ENCODE measurements at places on chromosomes 16 and 17.

DNA sequence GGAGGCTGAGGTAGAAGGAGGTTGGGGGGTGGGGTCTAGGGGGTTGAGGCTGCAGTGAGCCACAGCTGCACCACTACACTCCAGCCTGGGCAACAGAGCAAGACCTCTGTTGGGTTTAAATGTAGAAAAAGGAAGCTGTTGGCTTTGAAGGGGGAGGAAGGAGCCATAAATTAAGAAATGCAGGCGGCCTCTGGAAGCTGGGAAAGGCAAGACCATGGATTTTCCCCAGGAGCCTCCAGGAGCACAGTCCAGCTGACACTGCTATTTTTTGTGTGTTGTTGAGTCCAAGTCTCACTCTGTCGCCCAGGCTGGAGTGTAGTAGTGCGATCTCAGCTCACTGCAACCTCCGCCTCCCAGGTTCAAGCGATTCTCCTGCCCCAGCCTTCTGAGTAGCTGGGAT, 15.9 kb downstream of the LITAF start:
- no peak for DNase-seq

- no peak for DNase-seq
These were observed 251.8 kb downstream of the MAF start for GRCh38 chr16:79348521-79349306.

DNA sequence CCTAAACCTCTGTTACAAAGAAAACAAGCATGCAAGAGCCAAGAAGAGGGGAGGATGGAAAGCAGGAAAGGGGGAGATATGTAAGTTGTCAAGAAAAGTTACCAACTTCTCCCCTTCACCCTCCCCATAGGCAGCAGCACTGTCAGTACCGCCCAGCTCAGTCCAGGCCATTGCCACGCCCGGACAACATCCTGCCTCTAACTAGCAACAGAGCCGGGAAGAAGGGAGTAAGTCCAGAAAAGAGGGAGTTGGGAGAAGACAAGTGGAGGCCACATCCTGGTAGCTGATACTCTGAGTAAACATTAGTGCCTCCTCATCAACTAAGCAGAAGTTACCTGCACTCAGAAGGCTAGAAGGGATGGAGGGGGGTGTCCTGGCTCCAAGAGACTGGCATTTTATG, 113.6 kb downstream of the SMG6 start:
- DNase-seq, result no peak

DNA sequence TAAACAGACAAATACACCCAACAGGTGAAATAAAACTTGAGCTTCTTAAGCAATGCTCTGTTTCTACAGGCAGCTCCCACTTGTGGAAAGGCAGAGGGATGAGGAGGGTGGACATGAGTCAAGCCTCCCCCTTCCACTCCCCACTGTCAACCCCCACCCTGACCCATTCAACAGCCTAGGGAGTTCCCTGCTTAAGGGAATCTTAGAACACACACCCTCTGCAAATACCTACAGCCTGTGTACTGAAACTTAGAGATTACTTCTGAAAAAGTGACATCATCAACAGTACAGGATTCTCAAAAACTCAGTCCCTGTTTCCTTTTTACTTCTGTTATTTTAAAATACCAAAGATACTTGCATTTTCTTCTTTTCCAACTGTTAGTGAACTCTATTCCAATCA, 345.4 kb downstream of the SOX9 start:
- no peak for DNase-seq

- no peak for DNase-seq
These were observed 6.2 kb downstream of the ATP6V0D1 start for GRCh38 chr16:67474551-67475455.

GRCh38 chr16:67406111-67406971, 9.9 kb downstream of the ZDHHC1 start:
- DNase-seq, result no peak

DNA sequence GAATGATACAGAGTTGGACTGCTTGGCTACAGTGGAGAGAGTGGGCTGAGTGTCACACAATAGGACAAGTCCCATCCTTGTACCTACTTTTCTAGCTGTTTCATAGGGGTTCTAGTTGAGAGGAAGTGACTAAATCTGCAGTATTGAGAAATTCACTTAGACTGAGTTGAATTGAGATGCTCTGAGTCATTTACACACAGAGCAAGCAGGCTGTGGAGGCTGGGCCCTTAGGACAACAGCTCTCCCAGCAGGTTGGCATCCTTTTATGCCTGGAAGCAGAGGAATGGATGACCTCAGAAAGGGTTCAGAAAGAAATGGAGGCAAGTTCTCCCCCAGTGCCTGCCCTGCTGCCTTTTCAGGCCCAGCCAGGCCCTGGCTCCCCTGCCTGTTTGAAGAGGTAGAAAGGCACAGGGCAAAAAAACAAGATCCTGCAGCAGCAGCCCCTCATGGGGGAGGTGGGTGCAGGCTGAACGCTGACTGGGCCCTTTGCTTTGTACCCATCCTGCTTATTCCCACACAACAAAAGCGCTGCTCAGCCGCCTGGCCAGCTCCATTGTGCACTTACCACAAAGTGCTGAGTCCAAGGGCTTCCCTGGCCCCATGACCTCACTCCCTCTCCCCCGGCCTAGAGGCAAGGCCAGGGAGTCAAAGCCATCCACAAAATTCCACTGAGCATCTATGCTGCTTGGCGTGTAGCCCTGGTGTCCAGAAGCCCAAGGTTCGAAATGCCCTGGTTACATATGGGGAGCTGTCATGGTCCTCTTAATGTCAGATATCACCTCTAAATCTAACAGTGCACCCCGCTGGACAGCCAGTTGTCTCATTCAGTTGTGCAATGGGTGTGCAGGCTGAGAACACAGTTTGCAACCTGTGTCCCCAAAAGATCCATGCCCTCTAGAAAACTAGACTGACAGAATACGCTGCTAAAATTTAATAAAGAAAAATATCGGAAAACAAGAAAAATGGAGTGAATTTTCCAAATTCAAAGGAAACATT, 5.4 kb upstream of the CRYBA1 start:
- peak; percentile 74 for DNase-seq

DNA sequence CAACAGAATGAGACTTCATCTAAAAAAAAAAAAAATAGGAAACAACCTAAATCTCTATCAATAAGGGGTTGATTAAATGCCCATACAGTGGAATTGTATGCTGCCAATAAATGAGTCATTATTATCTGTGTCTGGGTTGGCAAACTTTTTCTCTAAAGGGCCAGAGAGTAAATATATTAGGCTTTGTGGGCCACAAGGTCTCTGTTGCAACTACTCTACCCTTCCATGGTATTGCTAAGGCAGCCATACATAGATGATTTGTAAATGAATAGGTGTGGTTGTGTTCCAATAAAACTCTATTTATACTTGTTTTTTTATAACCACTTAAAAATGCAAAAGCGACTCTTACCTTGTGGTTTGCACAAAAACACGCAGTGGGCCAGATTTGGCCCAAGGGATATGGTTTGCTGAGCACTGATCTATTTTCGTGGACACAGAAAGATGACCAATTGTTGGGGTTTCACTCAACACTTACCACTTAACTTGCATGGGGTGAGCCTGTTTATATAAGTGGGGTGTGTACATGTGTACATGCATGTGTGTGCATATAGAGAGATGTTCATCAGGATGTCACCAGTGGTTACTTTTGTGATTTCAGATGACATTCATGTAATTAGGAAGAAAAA, 12.4 kb upstream of the IL4R start:
- no peak for DNase-seq

- DNase-seq, result no peak
These were observed 26.8 kb upstream of the ZNF629 start for GRCh38 chr16:30813821-30814189.

DNA sequence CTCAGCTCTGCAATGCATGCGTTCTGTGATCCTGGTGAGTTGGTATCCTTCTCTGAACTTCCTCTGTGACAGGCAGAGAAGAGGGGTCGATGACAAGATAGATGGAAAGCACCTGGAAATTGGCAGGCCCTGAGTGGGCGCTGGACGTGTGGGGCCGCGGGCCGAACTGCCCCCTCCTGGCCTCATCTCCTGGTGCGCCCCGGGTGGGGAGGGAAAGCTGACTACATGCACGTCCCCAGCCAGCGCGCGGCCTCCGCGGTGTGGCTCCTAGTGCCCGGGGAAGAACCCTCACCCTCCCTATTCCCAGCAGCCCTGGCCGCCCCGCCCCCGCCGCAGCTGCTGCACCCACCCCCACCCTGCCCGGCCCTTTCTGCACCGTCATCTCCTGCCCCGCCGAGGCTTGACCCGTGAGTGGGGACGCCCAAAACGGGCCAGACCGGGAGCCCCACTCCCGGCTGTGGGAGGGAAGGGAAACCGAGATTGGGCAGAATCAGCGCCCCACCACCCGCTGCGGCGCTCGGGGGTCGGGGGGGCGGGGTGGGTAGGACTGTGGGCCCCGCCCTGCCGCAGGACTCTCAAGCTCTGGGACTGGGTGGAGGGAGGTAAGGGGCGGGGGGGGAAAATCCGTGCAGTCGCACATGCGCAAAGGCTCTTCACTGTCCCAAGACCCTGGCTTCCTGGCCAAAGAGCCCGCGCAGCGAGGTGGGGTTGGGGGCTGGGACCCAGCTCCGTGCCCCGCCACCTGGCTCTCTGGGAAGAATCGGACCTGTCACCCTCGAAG, at the start of gene NOL3:
NOL3 (plus strand) TSS at position 371 of the 781 bp plus-strand sequence.
- no peak for DNase-seq

DNA sequence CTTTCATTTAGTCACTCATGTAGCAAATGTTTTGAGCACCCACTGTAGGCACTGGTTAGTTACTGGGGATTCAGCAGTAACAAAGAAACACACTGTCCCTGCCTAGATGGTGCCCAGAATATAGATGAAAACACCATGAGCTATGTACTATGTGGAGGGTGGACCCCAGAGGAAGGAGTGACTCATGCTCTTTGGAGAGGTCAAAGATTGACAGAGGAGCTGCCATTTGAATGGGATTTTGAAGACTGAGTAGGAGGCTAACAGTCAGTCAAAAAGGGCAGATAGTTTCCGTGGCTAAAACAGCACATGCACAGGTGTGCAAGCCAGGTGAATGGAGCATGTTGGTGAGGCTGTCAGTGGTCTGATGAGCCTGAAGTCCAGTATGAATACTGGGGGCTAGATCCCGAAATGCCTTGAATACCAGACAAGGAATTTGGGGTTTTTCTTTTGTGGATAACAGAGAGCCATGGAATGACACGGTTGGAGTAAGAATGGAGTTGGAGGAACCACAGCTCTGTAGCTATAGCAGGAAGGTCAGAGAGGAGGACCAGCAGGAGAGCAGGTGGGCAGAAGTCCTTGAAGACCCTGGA, 6.1 kb downstream of the IL21R start:
- no peak for DNase-seq

- no peak for DNase-seq
These were observed 7.8 kb downstream of the ABR start for GRCh38 chr17:1171953-1172352.

DNA sequence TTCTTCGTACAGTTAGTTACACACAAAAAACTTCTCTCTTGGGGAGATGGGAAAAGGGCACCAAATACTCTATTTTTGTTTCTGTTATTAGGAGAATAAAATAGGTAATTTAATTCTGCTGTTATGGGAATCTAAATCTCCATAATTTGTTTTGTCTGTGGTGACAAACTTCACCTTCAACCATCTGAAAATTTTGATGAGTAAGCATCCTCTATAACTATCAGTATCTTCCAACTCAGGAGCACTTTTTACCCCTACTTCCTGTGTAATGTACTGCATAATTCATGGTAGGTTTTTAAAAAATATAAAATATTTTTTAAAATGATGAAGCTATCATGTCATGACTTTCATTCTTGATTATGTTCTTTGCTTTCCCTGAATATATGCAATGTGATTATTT, 33.6 kb upstream of the CNTNAP4 start:
- no peak for DNase-seq

DNA sequence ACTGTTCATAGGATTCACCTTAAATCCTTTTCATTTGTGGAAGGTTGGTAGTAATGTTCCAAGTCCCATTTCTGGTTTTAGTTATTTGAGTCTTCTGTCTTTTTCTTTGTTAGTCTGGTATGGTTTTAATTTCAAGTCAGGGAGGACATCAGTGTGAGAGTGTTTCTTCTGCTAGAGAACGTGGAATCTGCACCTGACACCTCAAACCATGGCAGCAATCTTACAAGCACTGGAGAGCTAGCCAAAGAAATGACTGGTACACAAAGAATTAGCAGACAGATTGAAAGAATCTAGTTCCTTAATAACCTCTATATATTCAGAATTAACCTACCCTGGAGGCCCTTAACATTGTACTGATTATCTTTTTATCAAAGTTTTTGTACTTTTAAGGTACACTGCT, 50.2 kb downstream of the CHCT1 start:
- no peak for DNase-seq

- no peak for DNase-seq
These were observed 40.5 kb downstream of the WDR59 start for GRCh38 chr16:74944466-74944865.

- DNase-seq, result no peak
These were observed 16.2 kb upstream of the KIFC3 start for GRCh38 chr16:57818377-57819064.
